T-helper 17 cell (primary cell): ENCODE measurements at places on chromosomes 12 and 14. TPM values are rescaled to one million over a fixed set of nuclear protein-coding genes. Genes with fewer than 3 reads are reported as not detected.
A peak's percentile ranks its signal among the peaks of the same experiment; 100 is the strongest.

DNA sequence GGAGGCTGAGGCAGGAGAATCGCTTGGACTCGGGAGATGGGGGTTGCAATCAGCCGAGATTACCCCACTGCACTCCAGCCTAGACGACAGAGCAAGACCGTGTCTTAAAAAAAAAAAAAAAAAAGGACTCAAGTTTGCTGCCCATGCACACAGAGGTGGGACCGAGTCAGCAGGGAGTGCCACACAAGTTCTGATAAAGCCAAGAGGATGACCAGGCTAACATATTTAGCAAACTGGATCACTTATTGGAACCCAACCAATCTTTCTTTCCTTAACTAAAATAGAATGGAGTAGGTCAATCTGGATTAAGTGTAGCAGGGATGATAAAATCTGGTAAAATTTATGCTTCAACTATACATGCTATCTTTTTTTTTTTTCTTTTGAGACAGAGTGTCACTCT lies 190.4 kb upstream of the FOXN3 start:
- no peaks in the 10 kb centered on the region for H3K27me3 ChIP-seq
- no peak overlapping the region for H3K27ac ChIP-seq
- DNase-seq = no peak

DNA sequence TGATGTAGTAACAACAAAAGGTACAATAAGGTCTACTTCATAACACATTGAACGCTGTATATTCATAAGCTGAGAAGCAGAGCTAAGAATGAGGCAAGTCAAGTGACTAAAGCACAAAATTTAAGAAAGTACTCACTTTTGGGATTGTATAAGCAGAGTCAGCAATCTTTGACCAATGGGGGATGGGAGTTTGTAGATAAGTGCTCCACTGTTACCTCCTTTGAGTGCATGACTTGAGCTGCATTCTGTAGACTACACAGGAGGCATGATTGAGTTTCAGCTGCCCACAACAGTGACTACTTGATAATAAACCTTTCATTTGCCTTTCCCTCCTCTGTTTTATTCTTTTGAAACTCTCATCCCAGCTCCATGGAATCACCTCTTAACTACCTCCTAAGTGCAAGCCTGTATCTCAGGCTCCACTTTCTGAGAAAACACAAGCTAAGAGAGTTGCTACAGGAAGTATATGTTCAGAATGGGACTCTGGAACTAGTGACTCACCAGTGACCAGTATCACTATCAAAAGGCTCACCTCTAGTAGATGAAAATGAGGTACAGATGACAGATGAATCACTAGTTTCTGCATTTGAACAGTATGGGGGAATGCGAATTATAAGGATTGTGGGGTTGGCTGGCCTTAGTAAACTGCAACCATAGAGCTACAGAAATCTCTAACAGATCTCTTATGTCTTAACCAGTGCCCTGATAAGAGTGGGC lies 49.2 kb downstream of the SLC35F4 start:
- no peak overlapping the region for H3K4me3 ChIP-seq
- H3K27ac ChIP-seq = no peak overlapping the region
- H3K27me3 ChIP-seq = no peaks in the 10 kb centered on the region
- no peaks in the 10 kb centered on the region for H3K4me1 ChIP-seq

DNA sequence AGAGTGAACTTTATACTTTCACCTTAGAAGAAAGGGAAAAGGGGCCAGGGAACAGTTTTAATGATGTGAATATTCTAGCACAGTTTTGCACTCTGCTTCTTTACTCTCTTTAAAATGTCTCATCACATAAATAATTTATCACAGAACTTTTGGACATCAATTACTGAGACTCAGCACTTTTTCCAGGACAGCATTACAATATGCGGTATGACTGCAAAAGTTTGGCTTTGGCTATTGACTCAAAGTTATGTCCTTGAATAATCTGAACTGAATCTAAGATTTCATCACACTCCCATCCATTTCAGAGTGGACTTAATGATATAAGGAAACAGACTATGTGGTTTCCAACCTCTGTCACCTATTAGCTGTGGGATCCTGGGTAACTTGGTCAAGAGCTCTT lies 11.7 kb downstream of the CCER1 start:
- no peak overlapping the region for H3K4me3 ChIP-seq
- H3K36me3 ChIP-seq = no peaks in the 10 kb centered on the region
- H3K4me1 ChIP-seq = no peaks in the 10 kb centered on the region
- DNase-seq = no peak
- H3K27ac ChIP-seq = no peak overlapping the region

GRCh38 chr12:38813923-38814322 lies 91.5 kb downstream of the CPNE8 start:
- no peak for DNase-seq
- no peak overlapping the region for H3K4me3 ChIP-seq
- H3K36me3 ChIP-seq = peaks cover 3% of the 10 kb centered on the region
- no peak overlapping the region for H3K27ac ChIP-seq
- H3K4me1 ChIP-seq = no peaks in the 10 kb centered on the region
- H3K27me3 ChIP-seq = no peaks in the 10 kb centered on the region

DNA sequence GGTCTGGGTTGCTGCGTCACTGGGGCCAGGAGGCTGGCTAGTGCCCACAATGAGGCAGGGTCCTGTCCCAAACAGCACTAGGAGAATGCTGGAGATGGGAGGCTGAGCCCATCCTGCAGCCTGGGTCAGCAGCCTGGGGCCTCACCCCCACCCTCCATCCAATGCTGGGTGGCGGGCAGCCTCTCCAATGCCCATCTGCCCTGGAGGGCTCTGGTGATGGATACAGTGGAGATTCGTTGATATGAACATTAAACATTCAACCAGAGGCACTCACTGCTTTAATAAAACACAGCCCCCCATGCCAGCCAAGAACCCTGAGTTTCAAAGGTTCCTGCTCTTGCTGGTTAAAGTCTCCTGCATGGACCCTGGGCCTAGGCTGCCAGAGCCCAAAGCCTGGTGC lies 19.5 kb upstream of the HHIPL1 start:
- no peak overlapping the region for H3K4me3 ChIP-seq
- peaks cover 8% of the 10 kb centered on the region for H3K36me3 ChIP-seq
- H3K27ac ChIP-seq = no peak overlapping the region
- H3K4me1 ChIP-seq = peaks cover 5% of the 10 kb centered on the region
- peaks cover 58% of the 10 kb centered on the region for H3K27me3 ChIP-seq

DNA sequence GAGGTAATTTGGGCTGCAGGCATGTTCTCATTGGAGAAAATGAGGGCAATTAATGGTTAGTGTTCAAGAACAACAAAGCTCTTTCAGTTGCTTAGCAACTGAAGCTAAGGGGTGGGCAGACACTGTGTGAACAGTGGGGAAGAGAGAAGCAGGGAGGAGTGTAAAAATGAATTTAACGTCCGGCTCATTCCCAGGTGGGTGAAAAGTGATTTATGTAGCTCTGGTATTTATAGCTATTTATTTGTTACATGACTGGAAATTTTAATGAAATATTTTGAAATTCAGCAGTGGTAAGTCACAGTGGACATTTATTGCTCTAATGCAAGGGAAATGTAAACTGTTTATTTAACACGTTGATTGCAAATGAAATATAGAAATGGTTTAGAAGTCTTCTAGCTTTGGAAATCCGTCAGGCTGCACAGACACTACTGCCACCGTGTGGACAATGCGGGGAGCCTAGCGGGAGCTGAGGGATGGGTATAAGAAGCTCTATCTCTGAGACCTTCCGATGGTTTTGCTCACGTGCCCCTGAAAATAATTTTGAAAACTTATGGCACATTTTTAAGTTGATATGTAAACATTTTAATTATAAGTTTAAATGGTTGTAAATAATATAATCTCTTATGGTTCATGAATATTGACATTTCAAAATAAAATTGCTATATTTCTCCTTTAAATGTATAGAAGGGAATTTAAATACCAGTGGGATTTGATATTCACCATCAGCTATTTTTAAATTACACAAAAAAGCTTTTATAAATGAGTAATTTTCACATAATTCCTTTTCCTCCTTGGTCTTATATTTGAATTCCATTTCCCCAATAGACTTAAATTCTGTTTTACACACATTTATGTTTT lies 54.4 kb downstream of the E2F7 start:
- peaks cover 26% of the 10 kb centered on the region for H3K27me3 ChIP-seq
- DNase-seq = peak; percentile 21
- H3K4me1 ChIP-seq = peaks cover 2% of the 10 kb centered on the region

GRCh38 chr14:50615552-50615951 lies 52.6 kb downstream of the SAV1 start:
- peaks cover 3% of the 10 kb centered on the region for H3K36me3 ChIP-seq
- H3K27me3 ChIP-seq = peaks cover 11% of the 10 kb centered on the region
- no peak for DNase-seq
- H3K27ac ChIP-seq = no peak overlapping the region
- no peak overlapping the region for H3K4me3 ChIP-seq
- H3K4me1 ChIP-seq = no peaks in the 10 kb centered on the region

B3GNT4 gene
- not detected for total RNA-seq

CACNA1C gene
- 0.18 TPM for total RNA-seq

LUM gene
- total RNA-seq = not detected
